Calu3 (cell line): ENCODE measurements at places on chromosomes 13 and 19. TPM values are rescaled to one million over a fixed set of nuclear protein-coding genes. Genes with fewer than 3 reads are reported as not detected.

NBEA gene
- 18.0 and 21.4 TPM in 2 replicates for total RNA-seq

GRCh38 chr19:45446295-45446694, 21.5 kb upstream of the FOSB start:
- DNase-seq: peak; percentile 47

- DNase-seq: no peak
Measured at GRCh38 chr19:53147645-53148044, 11.2 kb downstream of the ZNF347 start.

- peak; percentile 54 for DNase-seq
Measured at GRCh38 chr13:98842858-98843481, 90.5 kb upstream of the SLC15A1 start.

- DNase-seq: no peak
Measured at GRCh38 chr19:18430417-18431144, 7.4 kb downstream of the ISYNA1 start.

DNA sequence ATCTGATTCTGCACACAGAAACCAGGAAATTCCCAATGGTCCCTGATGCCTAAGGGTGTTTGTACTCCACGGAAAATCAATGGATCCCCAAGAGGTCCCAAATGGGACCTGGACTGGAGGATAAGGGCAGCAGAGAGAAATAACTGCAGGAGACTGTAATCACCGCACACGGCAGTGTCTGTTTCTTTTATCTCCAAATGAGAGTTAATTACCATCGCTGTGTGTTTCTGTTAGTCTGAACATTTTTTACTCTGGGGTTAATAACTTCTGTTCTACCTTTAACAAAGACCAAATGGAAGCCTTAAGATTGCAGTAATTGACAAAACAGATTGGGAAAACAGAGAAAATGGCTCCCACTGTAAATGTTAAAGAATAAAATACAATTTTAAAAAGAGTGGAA, 320.9 kb downstream of the DCLK1 start:
- DNase-seq: no peak

DNA sequence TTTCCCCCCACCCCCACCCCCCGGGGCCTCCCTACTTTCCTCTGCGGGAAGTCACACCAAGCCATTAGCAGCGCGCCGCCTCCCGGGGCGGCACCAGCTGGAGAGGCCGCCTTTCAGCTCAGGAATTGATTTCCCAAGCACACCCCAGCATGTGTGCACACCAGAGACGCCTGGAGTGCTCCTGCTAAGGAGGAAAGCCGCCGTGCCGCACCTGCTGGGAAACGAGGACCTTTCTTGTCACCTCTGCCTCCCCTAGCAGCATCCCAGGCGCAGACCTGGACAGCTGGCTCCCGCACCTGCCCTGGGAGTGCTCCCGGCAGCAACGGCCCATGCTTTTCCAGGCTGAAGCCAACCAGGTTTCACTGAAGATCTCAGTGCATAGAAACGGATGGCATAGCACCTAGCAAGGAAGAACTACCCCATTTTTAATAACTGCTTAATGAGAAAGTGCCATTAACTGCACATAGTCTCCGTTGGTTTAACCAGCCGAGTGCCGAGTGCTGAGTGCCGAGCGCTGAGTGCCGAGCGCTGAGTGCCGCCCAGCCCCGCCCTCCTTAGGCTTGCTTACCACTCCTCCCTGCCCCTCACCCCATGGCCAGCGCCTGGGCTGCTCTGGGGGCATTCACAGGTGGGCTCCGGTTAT, 165.0 kb downstream of the USP12 start:
- DNase-seq: peak; percentile 32

TPT1 gene
- 1,364 and 1,652 TPM in 2 replicates for total RNA-seq

GRCh38 chr13:112954488-112955270, 14.3 kb upstream of the MCF2L start:
- no peak for DNase-seq

- no peak for DNase-seq
Measured at GRCh38 chr19:10812902-10813404, 23.1 kb downstream of the TMED1 start.

DNA sequence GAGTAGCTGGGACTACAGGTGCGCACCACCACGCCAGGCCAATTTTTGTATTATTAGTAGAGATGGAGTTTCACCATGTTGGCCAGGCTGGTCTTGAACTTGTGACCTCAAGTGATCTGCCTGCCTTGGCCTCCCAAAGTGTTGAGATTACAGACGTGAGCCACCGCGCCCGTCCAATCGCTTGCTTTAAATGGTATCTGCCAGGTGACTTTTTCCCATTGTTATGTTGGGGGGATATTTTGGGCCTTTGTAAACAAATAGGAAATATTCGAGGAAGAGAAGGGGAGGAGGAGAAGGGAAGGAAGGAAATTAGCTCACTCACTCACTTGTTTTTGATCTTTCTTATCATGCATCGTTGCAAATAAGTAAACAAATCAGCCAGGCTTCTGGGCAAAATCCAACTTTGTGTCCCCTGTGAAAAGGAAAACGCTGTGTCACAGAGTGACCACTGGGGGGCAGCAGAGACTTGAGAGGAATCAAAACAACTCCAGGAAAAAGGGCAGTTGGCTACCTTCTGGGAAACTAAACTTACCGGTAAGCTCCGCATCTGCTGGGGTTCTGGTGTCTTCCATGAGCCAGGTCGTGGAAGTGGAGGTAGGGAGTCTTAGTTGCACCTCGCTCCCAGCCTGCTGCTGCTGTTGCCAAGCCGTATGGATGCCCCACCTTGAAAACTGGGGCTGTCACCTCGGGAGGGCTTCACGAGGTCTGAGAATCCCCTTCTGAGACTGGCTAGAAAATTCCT, 9.3 kb upstream of the RANBP3 start:
- peak; percentile 73 for DNase-seq

DNA sequence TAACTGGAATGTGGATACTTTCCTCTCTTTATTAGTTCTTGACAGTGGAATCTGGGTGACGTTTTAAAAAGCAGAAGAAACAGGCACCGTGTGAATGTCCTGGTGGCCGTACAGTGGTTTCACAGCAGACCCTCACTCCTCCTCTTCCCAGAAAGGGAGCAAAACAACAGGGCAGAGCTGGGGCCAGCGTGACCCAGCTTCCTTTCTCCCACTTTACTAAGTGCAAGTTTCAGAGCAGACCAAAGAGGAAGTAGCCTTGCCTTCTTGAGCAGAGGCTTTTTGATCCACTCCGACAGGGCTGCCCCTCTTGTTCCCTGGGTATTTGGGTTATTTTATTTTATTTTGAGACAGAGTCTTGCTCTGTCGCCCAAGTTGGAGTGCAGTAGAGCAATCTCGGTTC, 19.6 kb upstream of the C19orf33 start:
- DNase-seq: no peak

DMAC2 gene
- 50.5 and 50.8 TPM in 2 replicates for total RNA-seq

GRCh38 chr19:2618611-2619010, 83.9 kb downstream of the GNG7 start:
- DNase-seq: peak; percentile 67

DNA sequence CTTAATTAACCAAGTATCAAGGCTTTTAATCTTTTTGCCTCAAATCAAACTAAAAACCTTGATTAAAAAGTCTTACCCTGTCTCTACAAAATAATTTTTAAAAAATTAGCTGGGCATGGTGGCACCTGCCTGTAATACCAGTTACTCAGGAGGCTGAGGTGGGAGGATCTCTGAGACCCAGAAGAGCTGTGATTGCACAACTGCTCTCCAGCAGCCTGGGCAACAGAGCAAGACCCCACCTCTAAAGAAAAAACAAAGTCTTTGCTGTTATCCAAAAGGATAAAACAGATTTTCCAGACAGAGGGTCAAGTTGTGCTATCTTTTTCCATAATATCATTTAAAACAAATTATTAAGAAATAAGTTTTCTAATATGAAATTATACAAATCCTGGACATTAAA, 26.8 kb upstream of the CEBPG start:
- DNase-seq: no peak

GRCh38 chr19:373391-374182, 29.0 kb upstream of the MIER2 start:
- peak; percentile 31 for DNase-seq

- peak; percentile 25 for DNase-seq
Measured at GRCh38 chr19:49862391-49863253, 4.8 kb downstream of the PNKP start.

DNA sequence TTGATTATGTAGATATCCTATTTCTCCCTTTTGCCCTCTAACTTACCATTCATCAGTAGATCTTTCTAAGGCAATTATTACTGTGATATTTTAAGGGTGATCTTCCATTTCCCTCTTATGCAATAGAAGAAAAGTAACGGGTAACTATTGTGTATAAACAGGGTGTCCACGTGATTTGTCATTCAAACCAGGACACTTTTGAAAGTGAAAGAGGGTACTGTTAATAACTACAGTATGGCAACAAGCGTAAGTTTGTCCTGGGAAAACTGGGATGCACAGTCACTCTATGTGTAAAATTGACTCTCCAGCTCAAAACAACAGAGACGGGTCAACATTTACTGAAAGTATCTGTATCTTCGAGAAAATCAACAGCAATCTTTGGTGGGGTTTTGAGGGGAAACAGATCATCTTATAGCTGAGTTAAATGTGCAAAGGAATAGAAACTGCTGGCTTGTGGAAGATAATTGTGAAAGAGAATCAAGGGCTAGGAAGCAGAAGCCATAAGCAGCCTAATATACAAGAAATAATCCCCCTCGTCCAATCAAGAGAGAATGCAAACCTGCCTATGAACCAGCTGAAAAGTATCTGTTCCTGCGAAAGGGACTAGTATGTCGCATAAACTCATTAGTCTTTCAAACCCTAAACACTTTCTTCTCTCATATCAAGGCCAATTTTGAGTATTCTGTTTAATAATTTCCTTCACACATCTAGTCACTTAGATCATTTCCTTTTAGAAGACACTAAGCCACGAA, 126.7 kb downstream of the FOXO1 start:
- no peak for DNase-seq

GRCh38 chr19:21843081-21843480, 7.1 kb upstream of the ZNF43 start:
- DNase-seq: no peak

CYP4F3 gene
- total RNA-seq: 6.9 and 16.7 TPM in 2 replicates

DCLK1 gene
- not detected in 2 replicates for total RNA-seq

DNA sequence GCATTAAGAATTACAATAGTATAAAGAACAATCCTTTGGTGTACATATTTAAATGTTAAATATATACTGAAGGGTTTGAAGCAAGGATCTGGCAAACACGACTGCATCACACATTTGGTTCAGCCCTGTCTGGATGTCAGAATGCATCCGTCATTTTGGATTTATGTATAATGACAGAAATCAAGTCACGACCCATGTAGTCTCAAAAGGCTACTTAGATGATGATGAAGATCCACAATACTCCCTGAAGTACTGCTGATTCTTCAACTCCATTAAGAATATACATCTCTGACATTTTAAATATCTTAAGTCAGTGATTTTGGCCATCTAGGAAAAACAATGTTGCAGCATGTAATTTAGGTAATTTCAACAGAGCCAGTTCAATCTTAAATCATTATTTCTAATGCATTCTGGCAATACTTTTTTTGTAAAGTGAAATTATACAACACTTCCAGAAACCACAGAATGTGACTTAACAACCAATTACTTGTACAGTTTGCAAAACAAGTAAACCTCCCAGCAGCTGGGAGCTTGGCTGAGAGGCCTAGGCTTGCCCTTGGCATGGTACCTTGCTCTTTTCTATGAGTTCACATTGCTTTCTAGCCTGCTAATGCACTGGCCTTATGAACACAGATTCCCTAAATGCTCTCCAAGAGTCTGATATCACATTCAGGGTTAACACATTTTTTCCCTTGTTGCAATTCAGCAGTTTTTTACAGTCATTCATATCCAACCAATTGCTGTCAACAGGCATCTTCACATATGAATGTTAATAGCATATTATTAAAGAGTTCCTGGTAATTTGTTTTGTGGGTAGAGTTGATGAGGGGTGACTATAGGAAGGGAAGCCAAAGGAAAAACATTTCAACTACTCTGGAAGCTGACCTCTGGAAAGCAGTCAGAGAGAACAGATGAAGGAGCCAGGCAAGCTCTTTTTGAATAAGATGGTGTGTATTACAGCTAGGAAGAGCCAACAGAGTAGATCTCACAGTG, 175.2 kb downstream of the ENOX1 start:
- no peak for DNase-seq

ATP11A gene
- total RNA-seq: 113 and 115 TPM in 2 replicates

GRCh38 chr13:114065926-114066774, 66.3 kb downstream of the RASA3 start:
- DNase-seq: no peak

CRX gene
- not detected in 2 replicates for total RNA-seq

SHFL gene
- total RNA-seq: 37.3 and 61.5 TPM in 2 replicates

DNA sequence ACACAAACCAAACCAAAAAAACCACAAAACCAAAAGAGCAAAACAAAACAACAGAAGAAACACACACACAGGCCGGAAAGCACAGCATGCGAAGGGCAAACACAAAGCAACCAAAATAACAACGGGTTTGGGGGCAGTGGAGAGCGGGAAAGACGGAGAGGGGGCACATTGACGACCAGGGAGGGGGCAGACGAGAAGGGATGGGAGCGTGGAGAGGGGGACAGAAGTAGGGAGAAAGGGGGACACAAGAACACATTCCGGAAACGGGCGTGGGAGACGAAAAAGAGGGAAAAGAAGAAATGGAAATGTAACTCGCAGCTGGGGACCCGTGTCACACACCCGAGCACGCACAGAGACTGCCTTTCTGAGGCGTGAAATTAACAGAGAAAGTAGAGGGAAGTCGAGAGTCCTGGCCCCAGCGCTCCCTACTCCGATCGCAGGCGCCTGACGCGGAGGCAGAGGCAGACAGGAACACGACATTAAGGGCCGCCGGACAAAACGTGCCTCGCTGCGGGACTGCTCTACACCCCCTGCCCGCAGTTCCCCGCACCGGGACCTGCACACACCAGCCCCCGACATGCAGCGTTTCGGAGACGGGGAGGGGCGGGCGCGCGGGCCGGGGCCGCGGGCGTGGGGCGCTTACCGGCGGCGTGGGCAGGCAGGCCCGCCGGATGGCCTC, 652 bp downstream of the POU4F1 start:
- DNase-seq: no peak
